Esophagus muscularis mucosa (tissue), 4 donors: ENCODE measurements at places on chromosomes 5 and 9. TPM values are rescaled to one million over a fixed set of nuclear protein-coding genes. Genes with fewer than 3 reads are reported as not detected.

DNA sequence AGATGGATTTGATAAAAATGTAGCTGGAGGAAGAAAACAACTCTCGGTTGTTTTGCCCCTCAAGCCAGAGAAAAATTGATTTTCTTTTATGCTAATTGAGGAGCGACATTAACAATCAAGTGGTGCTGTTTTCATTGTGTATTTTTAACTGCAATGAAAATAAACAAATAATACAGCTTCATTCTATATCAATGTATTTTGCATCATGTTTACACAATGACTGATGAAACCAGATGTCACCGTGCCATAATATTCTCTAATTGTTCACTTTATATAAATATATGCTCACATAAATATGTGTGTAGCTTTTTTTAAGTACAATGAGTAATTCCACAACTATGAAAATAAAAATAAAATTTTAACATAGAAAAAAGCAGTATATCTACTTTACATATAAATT lies 139.0 kb upstream of the PRDM9 start:
- DNase-seq: no peak
- H3K27ac ChIP-seq: no peak overlapping the region
- no peaks in the 10 kb centered on the region for H3K4me1 ChIP-seq
- H3K4me3 ChIP-seq: no peak overlapping the region

DNA sequence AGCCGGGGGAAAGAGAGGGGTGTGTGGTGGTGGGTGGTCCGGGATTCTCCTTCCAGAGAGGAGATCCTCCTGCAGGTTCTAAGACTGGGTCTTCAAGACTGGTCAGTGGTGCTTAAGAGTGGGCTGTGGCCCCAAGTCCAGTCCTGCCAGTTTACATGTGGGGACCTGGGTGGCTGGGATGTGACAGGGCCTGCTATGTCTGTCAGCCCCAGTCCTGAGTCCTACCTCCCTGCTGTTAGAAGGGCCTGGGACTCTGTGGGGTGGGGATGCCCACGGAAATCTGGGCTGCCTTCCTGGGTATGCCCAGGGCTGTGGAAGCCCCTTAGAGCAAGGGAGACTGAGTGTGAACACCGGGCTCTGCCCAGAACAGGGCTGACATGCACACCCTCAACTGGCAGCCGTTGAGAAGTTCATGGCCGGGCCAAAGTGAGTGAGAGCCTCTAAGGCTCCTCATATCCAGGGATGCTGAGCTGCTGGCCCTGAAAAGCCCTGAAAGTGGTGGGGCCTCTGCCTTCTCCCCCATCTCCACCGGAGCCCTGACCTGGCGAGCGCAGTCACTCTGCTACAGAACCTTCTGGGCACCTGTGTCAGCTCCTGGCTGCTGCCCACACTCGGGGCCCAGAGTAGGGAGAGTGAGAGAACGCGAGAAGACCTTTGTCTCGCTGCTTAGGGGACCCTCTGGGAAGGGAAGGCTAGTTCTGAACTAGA lies 1.7 kb downstream of the PHF2 start:
- DNase-seq: peak; percentile 91
- H3K4me3 ChIP-seq: peak overlapping the region; percentile 84
- no peaks in the 10 kb centered on the region for H3K36me3 ChIP-seq
- no peaks in the 10 kb centered on the region for H3K27me3 ChIP-seq
- peak overlapping the region; percentile 96 for H3K27ac ChIP-seq

DNA sequence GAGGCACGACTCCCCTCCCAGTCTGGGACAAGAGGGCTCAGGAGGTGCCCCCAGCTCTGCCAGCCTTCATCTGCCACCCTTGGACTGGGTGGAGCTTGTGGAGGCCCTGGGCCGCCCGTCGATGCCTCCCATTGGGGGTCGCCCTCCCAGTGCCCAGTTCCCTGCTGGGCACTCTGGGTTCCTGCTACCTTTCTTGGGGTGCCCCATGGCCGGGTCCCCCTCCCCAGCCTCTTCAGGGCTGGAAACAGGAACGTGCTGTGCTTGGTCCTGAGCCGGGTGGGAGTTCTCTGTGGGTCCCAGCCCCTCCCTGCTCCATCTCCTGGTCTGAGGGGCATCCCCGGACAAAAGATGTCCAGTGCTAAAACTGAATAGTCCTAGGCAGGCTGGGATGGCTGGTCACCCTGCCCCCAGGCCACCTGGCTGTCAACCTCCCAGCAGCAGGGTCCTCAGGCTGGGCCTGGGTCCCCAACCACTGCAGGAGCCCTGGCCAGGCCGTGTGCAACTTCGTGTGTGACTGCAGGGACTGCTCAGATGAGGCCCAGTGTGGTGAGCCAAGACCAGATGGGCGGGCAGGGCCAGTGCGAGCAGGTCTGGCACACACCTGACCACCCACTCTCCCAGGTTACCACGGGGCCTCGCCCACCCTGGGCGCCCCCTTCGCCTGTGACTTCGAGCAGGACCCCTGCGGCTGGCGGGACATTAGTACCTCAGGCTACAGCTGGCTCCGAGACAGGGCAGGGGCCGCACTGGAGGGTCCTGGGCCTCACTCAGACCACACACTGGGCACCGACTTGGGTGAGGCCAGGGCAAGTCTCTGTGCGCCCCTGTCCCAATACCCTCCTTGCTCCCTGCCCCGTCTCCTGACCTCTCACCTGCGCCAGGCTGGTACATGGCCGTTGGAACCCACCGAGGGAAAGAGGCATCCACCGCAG lies 784 bp downstream of the MAMDC4 start:
- no peaks in the 10 kb centered on the region for H3K27me3 ChIP-seq
- no peaks in the 10 kb centered on the region for H3K36me3 ChIP-seq
- peaks cover 37% of the 10 kb centered on the region for H3K4me1 ChIP-seq

GRCh38 chr5:177353093-177353492 lies 1.6 kb upstream of the LMAN2 start:
- no peak overlapping the region for H3K27ac ChIP-seq
- no peak overlapping the region for H3K4me3 ChIP-seq
- H3K4me1 ChIP-seq: peaks cover 44% of the 10 kb centered on the region
- DNase-seq: no peak

GRCh38 chr9:5551368-5552150 lies 41.2 kb downstream of the PDCD1LG2 start:
- no peak overlapping the region for H3K4me3 ChIP-seq
- no peaks in the 10 kb centered on the region for H3K36me3 ChIP-seq
- H3K4me1 ChIP-seq: peaks cover 3% of the 10 kb centered on the region
- no peak overlapping the region for H3K27ac ChIP-seq
- no peaks in the 10 kb centered on the region for H3K27me3 ChIP-seq
- no peak for DNase-seq

PCDHGA8 gene
- total RNA-seq: 1.7 TPM

DNA sequence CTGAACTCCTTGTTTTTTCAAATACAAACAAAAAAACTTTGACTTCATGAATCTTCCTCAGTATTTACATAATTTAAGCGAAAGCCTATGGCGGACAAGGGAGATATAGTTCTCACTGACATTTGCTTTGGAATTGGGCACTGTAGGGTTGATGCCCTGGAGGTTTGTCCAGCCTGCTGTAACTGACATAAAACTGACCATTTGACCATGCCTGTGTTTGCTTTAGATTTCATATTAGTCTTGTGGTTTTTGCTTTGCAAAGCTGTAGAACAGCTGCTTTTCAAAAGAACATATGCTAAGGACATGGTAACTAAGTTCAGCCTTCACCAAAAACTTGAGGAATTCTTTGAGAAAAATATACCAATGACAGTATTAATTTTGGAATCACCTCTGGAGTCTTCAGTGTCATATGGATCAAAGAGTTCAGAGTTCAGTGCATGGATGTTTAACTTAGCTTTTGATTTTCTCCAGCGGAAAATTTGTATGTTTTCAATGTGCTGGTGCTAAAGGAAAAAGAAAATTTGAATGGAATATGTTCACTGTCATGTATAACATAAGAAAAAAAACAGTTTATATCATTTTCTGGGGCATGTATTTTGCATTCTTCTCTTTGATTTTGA lies 1013.1 kb downstream of the NR2F1-AS1 start:
- H3K4me3 ChIP-seq: no peak overlapping the region
- no peak overlapping the region for H3K27ac ChIP-seq
- H3K4me1 ChIP-seq: no peaks in the 10 kb centered on the region
- no peaks in the 10 kb centered on the region for H3K27me3 ChIP-seq

GRCh38 chr5:80763873-80764647 lies 109.3 kb upstream of the DHFR start:
- no peaks in the 10 kb centered on the region for H3K4me1 ChIP-seq
- H3K27me3 ChIP-seq: no peaks in the 10 kb centered on the region
- H3K36me3 ChIP-seq: no peaks in the 10 kb centered on the region

DOK3 gene
- total RNA-seq: 7.5 TPM

- H3K36me3 ChIP-seq: no peaks in the 10 kb centered on the region
- peaks cover 16% of the 10 kb centered on the region for H3K4me1 ChIP-seq
- DNase-seq: peak; percentile 8
- no peak overlapping the region for H3K4me3 ChIP-seq
- H3K27me3 ChIP-seq: no peaks in the 10 kb centered on the region
Measured at GRCh38 chr9:91582181-91582580, 158.5 kb upstream of the NFIL3 start.

DNA sequence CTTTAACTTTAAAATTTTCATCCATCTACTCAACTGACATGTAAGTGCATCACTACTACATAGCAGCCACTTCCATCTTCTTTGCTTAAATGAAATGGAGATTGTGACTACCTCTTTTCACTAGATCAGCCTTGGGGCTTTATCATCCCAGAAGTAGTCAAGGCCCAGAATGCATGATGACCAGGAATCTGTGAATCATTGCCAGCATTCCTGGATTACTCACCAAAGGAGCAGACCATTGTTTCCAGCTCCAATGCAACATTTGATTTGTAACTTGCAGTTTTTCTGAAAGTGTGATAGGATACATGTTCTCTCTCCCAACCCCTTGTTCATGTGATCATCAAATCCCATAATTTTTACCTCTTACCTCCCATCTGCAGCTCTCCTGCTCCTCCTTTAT lies 65.1 kb downstream of the PLPPR1 start:
- no peaks in the 10 kb centered on the region for H3K36me3 ChIP-seq
- no peak for DNase-seq
- no peaks in the 10 kb centered on the region for H3K27me3 ChIP-seq
- H3K4me1 ChIP-seq: no peaks in the 10 kb centered on the region
- no peak overlapping the region for H3K27ac ChIP-seq

DNA sequence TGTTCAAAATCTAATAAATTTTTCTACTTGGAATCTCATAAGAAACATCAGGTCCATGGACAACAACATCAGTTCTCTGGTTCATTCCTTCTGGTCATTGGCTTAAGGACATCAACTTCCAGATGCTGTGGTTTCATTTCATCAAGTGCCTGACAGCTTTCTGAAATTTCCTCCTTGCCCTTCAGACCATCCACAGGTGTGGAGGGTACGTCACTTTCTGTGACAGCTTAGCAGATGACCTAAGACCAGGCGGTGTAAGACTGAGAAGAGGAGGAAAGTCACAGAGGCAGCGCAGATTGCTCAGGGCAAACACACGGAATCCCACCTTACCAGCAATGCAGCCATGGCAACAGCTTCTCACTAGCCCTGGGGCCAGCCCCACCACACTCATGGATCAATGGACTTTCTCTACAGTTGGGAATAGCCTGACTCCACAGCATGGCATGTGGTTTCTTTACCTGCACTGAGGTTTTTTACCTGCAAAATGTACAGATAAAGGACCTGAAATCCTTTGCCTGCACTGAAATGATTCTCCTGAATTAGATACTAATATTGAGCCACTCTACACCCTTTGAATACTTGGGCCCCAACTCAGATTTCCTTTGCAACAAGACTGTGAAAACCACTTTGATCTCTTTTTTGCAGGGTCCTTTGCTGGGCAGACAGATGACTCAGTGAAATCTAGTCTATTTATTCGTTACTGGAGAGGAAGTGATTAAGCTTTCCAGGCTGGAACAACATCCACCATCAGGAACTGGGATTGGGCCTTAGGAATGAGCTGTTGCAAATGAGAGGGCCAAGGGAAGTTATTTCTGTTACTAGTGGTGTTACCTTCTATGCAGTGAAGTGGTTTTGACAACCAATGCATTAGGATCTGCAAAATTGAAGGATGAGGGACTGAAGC lies 26.9 kb downstream of the TICAM2 start:
- peaks cover 4% of the 10 kb centered on the region for H3K36me3 ChIP-seq
- H3K27me3 ChIP-seq: no peaks in the 10 kb centered on the region
- no peak for DNase-seq
- H3K4me3 ChIP-seq: no peak overlapping the region
- H3K4me1 ChIP-seq: peaks cover 9% of the 10 kb centered on the region

- H3K4me1 ChIP-seq: peaks cover 42% of the 10 kb centered on the region
- no peak for DNase-seq
- no peaks in the 10 kb centered on the region for H3K27me3 ChIP-seq
- peak overlapping the region; percentile 76 for H3K27ac ChIP-seq
- peaks cover 60% of the 10 kb centered on the region for H3K36me3 ChIP-seq
Measured at GRCh38 chr5:132214491-132214890, 13.2 kb downstream of the P4HA2 start.

ENTPD2 gene
- 1.0 TPM for total RNA-seq

DNA sequence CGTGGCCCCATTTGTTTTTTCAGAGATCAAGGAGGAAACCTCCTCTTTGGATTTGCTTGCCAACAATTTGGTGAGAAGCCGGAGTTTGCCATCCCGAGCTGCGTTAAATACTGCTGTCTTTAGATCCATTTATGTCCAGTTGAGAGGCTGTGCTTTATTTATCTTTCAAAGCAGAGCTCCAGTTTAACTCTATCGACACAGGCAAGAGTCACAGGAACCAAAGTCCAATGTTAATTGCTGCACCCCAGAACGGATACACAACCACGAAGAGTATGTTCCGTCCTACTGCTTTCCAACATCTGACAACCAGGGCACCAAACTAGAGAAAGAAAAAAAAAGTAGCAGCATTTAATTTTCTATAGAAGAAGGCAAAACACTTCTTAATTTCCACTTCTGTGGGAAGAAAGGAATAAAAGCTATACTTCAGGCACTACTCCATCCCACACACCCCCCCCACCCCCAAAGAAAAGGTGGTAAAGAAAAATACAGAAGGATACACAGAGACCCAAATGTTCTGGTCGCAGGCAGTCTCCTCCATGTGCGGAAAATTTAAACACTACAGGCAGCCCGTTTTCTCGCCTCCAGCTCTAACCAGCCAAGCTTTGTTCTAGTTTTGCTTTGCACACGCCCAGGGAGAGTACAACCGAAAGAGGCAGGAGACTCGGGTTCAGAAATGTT lies 1.1 kb downstream of the FEM1C start:
- H3K4me3 ChIP-seq: peak overlapping the region; percentile 98
- H3K27me3 ChIP-seq: no peaks in the 10 kb centered on the region
- H3K4me1 ChIP-seq: peaks cover 38% of the 10 kb centered on the region
- peak overlapping the region; percentile 98 for H3K27ac ChIP-seq

GRCh38 chr9:16401701-16402100 lies 468.8 kb downstream of the BNC2 start:
- H3K4me1 ChIP-seq: no peaks in the 10 kb centered on the region
- no peaks in the 10 kb centered on the region for H3K36me3 ChIP-seq
- H3K4me3 ChIP-seq: no peak overlapping the region
- H3K27ac ChIP-seq: no peak overlapping the region
- no peaks in the 10 kb centered on the region for H3K27me3 ChIP-seq
- no peak for DNase-seq

TIGD6 gene
- 3.5 TPM for total RNA-seq

SOX30 gene
- not detected for total RNA-seq

KDM3B gene
- 88.8 TPM for total RNA-seq

DNA sequence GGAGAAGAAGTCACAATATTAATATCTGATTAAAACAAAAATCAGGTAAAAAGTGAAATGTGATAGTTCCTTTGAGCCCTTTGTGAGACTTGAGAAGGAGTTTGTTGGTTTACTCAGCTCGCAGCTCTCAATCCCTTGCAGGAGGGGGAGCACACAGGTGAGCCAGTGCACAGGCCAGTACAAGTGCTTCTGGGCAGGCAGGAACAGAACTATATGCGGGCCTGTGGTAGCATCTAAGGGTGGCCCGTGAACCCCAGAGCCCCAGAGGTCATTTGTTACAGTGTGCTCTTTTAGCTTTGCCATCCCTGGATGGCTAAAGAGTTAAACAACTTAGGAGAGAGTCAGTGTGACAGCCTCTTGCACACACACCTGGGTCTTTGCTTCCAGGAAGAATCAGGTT lies 215.3 kb upstream of the EDIL3 start:
- H3K27me3 ChIP-seq: no peaks in the 10 kb centered on the region
- no peaks in the 10 kb centered on the region for H3K4me1 ChIP-seq
- H3K4me3 ChIP-seq: no peak overlapping the region
- H3K36me3 ChIP-seq: no peaks in the 10 kb centered on the region
- no peak overlapping the region for H3K27ac ChIP-seq
